ENCODE measurements at places on chromosomes 6 and 20. TPM values are rescaled to one million over a fixed set of nuclear protein-coding genes. Genes with fewer than 3 reads are reported as not detected.

- DNase-seq: no peak
Observed at GRCh38 chr6:151108548-151108947, 131.2 kb upstream of the AKAP12 start.

GRCh38 chr6:12203001-12203400 lies 87.2 kb upstream of the EDN1 start:
- DNase-seq: no peak

- no peak for DNase-seq
Observed at GRCh38 chr6:134352786-134353480, 35.0 kb upstream of the SGK1 start.

DNA sequence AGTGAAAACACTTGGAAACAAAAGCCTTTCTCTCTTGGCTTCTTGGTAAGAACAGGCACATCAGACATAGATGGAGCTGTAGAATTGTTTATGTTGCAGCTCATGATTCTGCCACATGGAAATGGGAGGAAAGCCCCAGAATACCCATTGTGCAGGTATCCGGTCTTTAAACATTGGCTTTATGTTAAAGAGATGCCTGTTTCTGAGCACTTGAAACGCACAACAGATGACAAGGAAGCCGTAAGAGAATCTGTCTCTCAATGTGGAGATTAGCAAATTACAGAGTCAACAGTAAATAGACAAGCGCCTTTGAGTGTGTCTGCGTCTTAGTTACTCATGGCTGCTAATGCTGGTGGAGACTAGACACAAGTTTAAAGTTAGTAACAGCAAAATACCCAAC lies 10.5 kb downstream of the TNFAIP3 start:
- DNase-seq: no peak

DNA sequence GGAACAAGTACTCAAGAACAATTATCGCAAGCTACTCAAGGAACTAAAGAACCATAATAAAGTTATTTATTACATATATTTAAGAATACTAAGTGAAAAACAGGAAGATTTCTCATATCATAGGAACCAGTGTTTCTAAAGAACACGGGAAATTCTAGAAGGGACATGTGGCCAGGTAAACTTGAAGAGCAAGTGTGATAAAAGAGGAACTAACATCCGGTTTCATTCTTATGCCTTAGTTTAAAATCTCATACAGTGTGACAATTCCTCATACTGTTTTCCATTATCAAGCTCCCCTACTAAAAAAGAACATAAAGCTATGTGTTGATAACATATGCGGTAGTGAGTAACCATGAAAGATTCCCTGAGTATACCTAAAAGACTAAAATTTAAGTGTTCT lies 163.5 kb upstream of the SHLD1 start:
- DNase-seq: no peak

DNA sequence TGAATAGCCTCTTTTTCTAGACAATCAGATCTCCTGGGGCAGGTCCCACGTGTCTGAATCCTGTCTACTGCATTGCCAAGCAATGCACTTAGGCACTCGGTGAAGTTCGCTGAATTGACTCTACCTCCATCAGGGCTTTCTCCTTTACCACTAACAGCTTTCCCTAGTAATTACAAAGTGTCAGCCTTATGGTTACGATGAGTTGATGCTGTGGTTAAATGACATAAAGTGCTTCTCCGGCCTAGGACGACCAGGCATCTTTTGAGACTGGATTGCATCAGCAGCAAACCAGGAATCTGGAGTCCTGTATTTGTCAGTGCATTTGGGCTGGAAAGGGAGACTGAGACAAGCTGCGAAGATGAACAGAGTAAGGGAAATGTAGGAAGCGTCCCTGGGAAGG lies 21.5 kb downstream of the NOX3 start:
- no peak for DNase-seq

- DNase-seq: no peak
Observed at GRCh38 chr6:46528961-46529750, 37.9 kb upstream of the RCAN2 start.

- DNase-seq: no peak
Observed at GRCh38 chr6:56694002-56694401, 51.3 kb upstream of the DST start.

DNA sequence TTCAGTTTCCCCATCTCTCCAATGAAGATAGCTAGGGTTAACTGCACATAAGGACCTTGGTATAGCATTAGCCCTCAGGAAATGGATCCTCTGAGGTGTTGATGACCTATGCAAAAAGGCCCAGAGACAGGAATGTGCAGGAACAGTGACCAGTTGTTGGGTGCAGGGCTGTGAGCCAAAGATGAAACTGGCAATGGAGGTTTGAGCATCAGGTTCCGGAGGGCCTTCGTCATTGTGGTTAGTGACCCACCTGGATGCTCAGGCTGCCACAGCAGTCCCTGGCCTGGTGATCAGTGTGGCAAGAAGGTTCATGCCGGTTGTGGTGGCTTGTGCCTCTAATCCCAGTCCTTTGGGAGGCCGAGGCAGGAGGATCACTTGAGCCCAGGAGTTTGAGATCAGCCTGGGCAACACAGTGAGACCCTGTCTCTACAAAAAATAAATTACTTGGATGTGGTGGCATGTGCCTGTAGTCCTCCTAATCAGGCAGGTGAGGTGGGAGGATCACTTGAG lies 43.7 kb downstream of the TM9SF4 start:
- DNase-seq: no peak

DNA sequence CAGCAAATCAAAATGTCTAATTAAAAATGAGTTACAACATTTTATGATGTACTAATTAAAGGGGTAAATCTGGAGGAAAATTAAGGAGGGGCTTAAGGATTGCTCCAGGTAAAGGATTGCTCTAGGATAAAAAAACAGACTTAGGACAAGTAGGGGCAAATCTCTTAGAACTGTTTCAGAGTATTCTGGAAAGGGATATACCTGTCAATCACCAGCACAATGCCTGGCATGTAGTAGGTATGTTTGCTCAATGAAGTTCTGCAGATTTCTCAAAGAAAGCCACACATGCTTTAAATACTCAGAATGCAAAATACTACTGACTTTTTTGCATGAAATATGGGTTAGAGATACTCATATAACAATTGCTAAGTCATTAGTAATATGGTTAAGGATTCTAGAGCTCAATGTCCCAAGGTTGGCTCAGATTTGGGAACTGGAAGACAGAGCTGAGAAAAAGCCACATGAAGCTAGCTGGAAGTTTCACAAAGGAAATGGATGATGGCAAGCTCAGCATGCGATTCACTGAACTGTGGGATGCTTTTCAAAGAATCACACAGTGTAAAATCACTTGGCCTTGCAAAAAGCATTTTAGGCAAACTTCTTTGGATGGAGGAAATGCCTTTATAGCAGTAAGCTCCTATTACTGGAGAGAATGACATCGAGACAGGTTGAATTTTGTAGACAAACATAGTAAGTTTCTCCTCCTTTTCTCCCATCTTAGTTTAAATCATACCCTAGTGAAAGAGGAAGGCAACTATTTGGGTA lies 72.8 kb downstream of the MAP3K5 start:
- no peak for DNase-seq

DNA sequence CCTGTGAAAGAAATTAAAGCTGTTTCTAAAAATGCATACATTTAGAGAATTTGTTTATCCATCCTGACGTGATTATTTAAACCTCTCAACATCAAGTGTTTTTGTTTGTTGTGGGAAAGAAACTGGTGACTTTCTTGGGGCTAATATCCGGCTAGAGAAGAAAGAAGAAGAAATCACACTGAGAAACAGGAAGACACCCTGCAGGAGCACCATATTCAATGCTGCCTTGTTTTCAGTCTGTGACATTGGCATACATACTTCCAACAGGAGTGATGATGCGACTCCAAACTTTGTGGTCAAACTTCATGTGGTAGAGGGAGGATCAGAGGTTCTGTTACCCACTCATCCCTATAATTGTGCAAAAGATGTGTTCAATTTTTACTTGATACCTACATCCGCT lies 997.6 kb upstream of the CITED2 start:
- no peak for DNase-seq

GRCh38 chr20:51434580-51435247 lies 107.8 kb downstream of the NFATC2 start:
- DNase-seq: no peak

DNA sequence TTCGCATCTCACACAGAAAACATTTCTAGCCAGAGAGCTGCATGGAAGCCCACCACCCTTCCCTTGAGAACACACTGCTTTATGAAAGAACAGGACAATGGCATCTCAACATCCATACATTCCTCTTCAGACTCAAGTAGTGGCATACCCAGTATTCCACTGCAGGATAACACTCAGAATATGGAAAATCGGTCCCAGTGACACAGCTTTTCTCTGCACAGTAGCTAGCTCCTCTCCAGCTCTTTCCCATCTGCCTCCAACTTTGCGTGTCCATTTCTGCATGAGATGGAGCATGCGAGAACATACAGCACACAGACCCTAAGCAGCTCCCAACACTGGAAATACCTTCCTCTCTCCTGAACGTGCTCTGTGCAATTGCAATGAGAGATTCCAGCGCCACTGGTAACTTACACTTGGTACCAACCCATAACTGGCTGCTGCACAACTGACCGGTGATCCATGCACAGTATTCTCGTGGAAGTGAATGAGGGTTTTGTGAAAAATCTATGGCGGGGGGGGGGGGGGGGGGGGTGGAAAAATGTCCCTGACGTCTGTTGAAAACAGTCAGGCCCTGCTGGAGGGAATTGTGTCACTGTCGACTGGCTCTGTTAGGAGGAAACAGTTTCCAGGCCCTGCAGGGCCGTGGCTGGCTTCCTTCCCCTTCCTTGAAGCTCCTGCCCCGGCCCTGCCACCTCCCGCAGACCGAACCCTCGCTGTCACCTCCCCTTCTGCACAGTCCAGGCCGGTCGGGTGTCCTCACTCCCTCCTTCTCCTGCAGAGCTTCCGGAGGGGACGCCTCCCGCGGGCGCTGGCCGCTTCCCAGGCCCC lies 265.9 kb upstream of the QKI start:
- DNase-seq: no peak

DNA sequence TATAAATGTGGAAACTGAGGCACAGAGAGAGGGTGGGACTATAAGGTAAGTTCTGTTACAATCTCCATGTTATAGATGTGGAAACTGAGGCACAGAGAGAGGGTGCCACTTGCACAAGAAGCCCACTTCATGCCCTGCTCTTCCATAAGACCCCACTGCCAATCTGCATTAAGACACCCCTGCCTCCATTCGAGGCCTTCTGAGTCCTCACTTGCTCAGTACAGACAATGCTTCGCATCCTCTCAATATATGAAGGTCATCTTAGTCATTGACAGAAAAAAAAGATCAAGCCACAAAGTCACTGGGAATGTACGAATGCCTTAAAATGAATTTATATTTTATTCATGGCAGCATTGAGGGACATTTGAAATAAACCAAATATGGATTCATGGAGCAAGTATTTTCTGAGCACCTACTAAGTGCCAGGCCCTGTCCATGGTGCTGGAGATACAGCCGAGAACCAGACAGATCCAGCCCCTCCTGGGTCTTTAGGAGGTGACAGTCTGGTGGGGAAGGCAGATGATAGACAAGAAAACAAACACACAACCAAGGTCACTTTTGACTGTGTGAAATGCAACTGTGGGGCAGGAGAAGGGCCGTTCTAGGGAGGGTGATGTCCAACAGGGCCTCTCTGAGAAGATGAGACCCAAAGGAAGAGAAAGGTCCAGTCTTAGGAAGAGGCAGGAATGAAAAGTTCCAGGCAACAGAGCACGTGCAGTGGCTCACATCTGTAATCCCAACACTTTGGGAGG lies 92.5 kb upstream of the PTPN1 start:
- DNase-seq: no peak

DNA sequence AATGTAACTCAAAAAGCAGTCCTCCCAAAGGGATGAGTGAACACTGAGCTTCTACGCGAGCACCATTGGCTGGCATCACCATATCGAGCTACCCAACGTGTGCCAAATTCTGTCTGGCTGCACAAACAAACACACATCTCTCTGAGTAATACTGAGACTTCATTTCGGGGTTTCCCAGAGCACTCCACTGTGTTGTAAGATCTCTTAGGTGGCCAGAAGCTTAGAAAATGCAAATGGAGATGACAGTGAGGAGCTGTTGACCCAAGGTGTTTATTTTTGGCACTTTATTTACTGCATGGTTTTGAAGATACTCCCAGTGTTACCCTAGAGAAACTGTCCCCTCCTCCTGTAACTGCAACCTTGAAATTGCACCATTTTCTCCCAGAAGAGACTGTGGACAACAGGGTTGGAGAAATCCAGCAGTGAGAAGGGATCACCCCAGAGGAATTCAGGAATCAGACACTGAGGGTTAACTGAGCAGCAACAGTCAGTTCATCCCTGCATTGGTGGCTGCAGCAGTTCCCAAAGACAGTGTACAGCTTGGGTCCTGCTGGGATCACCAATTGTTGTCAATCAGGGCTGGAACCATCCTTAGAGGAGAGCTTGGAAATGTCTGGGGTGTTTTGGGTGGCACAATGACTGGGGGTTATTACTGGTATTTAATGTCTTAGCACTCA lies 1.0 kb upstream of the RIPOR2 start:
- no peak for DNase-seq

- no peak for DNase-seq
Observed at GRCh38 chr20:49277786-49278035, 146 bp downstream of the ZNFX1 start.

GRCh38 chr6:54900666-54901065 lies 54.1 kb downstream of the FAM83B start:
- no peak for DNase-seq

DNA sequence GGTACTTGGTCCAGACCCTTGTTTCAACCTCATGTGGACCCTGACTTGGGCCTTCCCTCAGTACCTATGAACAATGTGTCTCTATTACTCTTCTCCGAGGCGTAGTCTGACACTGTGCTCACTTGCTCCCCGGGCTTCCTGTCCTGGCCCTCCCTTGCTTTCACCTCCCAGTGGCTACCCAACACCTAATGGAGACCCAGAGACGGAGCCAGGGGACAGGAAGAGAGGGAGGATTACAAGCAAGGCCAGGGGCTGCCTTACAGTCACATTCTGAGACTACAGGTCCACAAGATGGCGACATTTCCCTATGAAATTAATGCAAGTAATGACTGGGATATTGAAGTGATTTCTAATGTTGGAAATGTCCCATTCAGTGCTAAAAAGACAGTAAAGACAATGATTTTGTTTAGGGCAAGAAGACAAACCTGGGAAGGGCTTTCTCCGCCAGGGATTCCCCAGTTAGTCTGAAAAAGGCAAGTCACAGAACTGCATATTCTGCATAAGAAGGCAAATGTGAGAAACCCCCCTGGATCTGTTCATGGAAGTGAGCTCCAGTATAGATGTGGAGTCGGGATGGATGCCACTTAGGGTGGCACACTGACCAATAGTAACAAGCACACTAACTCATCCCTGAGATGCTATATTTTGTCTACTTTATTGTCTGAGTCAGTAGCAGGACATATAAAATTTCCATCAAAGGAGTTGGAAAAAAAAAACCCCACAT lies 44.0 kb upstream of the ZBTB24 start:
- no peak for DNase-seq

The OPN5 gene
- total RNA-seq: not detected

The TMEM74B gene
- not detected for total RNA-seq

The NOX3 gene
- not detected for total RNA-seq

The SOX18 gene
- 1.2 TPM for total RNA-seq

The RAB32 gene
- total RNA-seq: 54.2 TPM

The TCP1 gene
- 173 TPM for total RNA-seq

The BPIFA1 gene
- not detected for total RNA-seq

The ETV7 gene
- 0.24 TPM for total RNA-seq

The SCUBE3 gene
- 14.8 TPM for total RNA-seq

The BEND6 gene
- total RNA-seq: 9.2 TPM

The DNPH1 gene
- total RNA-seq: 27.2 TPM

The CD40 gene
- total RNA-seq: 1.6 TPM

The GLP1R gene
- not detected for total RNA-seq

The SNPH gene
- total RNA-seq: 8.0 TPM

The HELZ2 gene
- total RNA-seq: 29.0 TPM

The C6orf118 gene
- not detected for total RNA-seq

The PERP gene
- 26.0 TPM for total RNA-seq
